ENCODE measurements at places on chromosomes 1 and 21.

GRCh38 chr1:119068427-119068826, 72.0 kb downstream of the WARS2 start:
- no peak for DNase-seq

- DNase-seq = peak; percentile 64
Observed at GRCh38 chr1:207058878-207059867, 6.1 kb downstream of the PFKFB2 start.

GRCh38 chr1:36178471-36179219, 22.7 kb downstream of the MAP7D1 start:
- DNase-seq = no peak

- no peak for DNase-seq
Observed at GRCh38 chr21:25103500-25104207, 503.6 kb downstream of the MRPL39 start.

GRCh38 chr1:53860967-53861411, 22.9 kb upstream of the NDC1 start:
- no peak for DNase-seq

GRCh38 chr1:191261111-191261510, 783.4 kb upstream of the BRINP3 start:
- no peak for DNase-seq

GRCh38 chr1:201840055-201840454, 11.1 kb downstream of the IPO9 start:
- DNase-seq = no peak

DNA sequence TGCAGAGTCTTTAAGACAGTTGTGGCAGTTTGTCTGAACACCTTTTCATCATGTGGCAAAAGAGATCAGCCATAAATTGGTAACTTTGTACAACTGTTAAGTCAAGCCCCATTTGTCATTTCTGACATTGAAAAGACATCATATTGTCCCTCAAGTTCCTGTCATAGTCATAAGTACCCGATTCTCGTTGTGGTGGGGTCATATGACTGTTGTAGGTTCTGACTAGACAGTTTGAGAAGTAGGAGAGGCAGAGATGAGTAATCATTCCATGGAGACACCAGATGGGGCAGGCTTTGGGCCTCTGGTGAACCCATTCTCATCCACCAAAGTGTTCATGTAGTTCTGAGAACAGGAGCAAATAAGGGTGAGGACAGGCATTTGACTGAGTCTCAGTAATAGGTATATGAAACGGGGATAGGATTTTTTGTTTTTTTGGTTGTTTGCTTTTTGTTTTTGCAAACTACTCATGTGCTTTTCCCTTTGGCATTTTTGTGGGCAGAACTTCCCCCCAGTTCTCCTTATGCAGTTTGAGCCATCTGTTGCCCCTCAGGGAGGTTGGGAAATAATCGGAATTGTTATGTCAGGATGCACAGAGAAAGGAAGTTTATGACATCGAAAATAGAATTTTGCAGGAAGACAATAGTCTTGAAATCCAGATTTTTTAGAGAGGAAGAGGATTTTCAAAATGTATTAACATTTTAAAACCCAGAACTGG, 86.9 kb upstream of the KCNE2 start:
- DNase-seq = no peak

DNA sequence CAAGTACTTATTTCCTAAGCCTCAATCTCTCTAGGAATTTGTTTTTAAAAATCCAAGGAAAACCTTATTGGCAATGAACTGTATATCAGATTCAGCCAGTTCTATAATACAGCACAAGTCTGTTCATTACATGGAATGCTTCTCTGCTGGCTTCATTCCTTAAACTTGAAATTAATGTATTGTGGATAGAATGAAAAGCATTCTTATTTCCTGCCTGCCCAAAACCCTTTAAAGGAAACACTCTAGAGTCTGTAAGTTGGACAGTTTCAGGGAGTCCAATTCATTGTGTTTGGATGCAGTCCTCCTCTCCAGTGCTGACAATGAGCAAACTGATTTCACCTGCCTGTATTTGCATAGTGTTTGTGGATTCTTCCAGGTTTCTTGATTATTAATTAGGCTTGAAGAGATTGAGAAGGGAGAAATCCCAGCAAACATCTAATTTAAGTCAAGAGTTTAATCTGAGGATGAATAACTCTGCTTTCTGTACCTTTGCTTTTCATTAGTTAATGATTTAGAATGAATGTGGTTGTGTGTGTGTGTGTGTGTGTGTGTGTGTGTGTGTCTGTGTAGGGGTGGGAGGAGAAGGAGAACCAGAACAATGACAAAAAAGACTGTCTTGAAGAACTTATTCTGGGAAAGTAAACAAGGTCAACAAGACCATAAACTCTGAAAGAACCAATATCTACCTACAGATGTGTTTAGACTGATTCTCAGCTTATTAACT, 61.2 kb downstream of the CACHD1 start:
- no peak for DNase-seq

GRCh38 chr1:86507935-86508582, 38.8 kb upstream of the CLCA4 start:
- no peak for DNase-seq

GRCh38 chr1:118862755-118863154, 125.4 kb downstream of the TBX15 start:
- no peak for DNase-seq

- DNase-seq = no peak
Observed at GRCh38 chr1:115266729-115267421, 71.2 kb downstream of the NGF start.

GRCh38 chr21:31211836-31212235, 132.2 kb downstream of the TIAM1 start:
- no peak for DNase-seq

DNA sequence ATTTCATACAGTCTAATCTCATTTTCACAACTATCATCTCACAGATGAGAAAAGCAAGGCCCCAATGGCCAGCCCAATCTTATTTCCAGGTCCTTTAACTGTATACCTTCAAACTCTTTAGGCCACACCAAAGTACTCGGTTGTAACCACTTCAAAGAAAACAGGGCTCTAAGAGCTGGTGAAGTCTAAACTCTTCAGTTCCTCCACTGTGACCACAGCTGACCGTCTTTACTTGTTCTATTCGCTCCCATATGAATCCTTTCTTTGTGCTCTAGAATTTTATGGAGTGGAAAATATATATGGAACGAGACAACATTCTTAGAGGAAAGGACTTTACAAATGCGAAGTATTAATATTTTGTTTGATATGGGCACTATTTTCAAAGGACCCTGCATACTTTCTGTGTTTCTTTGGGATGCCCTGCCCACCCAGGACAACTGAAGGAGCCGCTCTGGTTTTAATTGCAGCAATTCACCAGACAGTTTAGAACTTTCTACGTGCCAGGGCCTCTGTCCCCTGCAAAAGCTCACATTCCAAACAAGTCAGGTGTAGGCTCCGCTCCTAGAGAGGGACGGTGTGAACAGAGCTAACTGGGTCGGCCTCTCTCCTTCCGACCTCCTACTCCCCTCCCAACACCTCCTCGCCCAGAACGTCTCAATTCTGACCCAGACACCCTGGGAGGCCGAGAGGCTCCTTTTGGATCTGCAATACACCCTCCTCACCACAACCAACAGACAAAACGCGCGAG, 15.7 kb downstream of the IER5 start:
- DNase-seq = no peak

GRCh38 chr1:50851466-50851865, 108.6 kb downstream of the FAF1 start:
- no peak for DNase-seq

DNA sequence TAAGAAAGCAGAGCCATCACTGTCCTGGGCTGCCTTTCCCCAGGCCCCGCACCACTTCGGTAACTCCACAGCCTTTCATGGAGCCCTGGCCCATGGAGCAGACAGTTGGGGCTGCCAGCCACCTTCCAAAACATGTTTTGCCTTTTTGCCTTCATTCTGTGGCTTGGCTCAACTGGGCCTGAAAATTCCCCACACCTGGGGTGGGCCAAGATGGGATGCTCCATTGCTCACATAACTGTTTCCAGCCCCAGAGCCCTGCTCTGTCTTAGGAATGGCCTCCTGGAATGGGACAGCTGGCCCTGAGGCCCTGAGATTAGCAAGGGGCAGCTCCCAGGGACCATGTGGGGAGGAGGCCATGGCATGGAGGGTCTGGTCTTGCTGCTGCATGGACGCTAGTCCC, 10.9 kb upstream of the PRELP start:
- DNase-seq = no peak

DNA sequence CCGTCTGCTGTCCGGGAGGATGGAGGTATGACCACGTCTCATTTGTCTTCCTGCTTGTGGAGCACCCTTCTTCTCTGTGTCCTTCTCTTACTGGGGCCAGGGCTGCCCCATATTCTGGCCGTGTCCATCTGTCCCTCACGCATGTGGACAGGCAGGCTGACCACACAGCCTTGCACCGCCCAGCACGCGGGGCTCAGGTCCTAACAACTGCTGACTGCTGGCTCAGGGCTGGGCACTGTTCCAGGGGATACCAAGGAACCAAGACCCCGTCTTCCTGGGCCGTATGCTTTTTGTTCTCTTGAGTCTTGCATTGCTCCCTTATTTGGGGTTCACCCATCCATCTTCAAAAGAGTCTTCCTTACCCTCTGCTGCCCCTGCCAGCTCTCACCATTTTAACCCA, 17.5 kb upstream of the SPSB1 start:
- DNase-seq = no peak

GRCh38 chr1:39915499-39916129, 13.9 kb upstream of the MYCL start:
- no peak for DNase-seq

DNA sequence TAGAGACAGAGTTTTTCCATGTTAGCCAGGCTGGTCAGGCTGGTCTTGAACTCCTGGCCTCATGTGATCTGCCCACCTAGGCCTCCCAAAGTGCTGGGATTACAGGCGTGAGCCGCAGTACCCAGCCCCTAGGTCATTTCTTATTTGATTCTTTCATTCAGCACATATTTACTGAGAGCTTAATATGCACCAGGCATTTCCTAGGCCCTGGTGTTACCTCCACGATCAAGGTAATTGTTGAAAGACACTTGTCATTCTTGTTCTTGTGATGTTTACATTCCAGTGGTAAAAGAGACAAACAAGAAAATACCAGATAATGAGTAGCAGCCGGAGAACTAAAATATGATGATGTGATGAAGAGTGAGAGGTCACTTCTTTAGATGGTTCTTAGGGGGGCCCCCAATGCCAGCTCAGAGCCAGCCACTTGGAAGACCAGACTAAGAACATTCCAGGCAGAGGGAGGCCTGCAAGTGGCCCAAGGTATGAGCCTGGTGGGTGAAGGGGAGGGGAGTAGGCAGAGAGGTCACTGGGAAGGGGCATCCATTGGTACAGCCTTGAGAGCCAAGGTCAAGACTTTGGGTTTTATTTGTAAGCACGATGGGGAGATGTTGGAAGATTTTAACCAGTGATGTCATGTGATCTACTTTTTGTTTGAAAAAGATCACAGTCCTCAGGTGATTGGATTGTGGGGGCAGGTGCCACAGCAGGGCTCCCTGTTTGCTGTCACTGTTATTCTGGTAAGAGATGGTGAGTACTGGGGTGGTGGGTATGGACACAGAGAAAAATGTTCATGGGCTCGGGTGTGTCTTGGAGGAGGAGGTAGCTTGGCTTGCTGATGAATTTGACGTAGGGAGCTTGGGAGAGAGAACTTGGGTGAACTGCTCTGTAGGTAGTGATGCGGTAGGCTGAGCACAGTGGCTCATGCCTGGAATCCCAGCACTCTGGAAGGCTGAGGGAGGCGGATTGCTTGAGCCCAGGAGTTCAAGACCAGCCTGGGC, 18.7 kb downstream of the UBE2Q1 start:
- DNase-seq = no peak

DNA sequence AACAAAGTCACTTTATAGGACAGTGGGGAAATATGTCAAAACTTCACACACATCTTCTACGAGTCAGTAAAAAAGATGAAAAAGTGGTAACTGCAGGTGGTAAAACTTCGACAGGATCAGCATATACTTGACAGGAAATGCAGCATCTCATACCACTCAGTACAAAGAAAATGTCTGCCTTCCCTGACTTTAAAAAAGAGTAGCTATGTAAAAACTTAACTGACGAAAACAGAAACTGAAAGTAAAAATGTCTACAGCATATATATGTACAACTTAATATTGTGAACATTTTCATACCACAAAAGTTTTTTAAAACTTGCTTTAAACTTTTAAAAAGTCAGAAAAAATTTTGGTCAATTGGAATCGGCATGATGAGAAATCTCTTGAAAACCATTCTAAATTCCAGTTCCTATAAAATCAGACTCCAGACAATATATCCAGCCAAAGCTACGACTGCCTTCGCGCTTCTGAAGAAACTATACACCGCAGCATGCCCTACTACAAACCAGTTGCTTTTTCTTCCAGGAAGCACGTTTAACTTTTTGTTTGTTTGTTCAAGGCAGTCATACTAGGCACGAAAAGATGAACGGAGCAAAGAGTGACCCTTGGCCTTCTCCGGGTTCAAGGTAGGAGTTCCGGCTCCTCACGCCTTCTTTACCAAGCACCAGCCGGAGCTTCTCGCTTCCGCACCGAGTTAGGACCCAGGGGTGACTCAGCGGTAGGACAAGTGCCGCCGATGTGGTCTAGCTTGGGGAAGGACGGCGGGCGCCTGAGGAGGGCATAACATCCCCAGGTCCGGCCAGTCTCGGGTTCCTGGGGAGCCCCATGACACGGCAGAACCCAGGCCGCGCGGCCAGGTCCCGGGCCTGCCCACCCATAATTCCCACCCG, 612 bp downstream of the PSMA5 start:
- DNase-seq = no peak

- DNase-seq = no peak
Observed at GRCh38 chr21:34228792-34229191, 135.0 kb upstream of the KCNE2 start.

DNA sequence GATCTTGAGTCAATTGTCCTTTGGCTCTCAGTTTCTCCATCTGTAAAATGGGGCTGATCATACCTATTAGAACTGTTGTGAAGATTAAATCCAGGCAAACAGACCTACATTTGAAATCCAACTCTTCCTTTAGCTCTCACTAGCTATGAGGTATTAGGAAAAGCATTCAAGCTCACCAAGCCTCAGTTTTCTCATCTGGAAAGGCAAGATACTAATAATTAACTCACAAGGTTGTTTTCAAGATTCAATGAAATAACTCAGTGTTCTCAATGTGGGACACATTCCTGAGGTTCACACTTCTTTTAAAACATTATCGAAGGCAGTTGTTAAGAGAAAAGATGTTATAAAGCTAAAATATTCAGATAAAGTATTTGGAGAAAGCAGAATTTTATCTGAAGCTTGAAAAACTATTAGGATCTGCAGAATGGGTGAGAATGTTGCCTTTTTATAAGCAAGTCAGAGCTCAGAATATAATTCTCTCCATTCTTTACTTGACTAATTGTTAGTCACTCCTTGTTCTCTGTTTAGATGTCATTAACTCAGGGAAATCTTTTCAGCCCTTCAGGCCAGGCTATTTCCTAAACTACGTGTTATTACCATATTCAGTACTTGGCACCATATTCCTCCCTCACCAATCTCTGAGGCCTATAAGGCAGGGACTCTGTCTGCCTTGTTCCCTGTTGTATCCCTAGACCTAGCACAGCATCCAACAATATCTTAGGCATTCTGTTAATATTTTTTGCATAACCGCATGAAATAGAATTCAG, 72.0 kb upstream of the VAV3 start:
- no peak for DNase-seq

GRCh38 chr21:27756191-27756590, 789.3 kb upstream of the ADAMTS5 start:
- no peak for DNase-seq

- no peak for DNase-seq
Observed at GRCh38 chr1:85203573-85204171, 2.9 kb upstream of the SYDE2 start.
